Naive B cell (primary cell): ENCODE measurements at places on chromosomes 6 and 20. TPM values are rescaled to one million over a fixed set of nuclear protein-coding genes. Genes with fewer than 3 reads are reported as not detected.
A peak's percentile ranks its signal among the peaks of the same experiment; 100 is the strongest.

TPD52L1 gene
- polyA plus RNA-seq = not detected

DNA sequence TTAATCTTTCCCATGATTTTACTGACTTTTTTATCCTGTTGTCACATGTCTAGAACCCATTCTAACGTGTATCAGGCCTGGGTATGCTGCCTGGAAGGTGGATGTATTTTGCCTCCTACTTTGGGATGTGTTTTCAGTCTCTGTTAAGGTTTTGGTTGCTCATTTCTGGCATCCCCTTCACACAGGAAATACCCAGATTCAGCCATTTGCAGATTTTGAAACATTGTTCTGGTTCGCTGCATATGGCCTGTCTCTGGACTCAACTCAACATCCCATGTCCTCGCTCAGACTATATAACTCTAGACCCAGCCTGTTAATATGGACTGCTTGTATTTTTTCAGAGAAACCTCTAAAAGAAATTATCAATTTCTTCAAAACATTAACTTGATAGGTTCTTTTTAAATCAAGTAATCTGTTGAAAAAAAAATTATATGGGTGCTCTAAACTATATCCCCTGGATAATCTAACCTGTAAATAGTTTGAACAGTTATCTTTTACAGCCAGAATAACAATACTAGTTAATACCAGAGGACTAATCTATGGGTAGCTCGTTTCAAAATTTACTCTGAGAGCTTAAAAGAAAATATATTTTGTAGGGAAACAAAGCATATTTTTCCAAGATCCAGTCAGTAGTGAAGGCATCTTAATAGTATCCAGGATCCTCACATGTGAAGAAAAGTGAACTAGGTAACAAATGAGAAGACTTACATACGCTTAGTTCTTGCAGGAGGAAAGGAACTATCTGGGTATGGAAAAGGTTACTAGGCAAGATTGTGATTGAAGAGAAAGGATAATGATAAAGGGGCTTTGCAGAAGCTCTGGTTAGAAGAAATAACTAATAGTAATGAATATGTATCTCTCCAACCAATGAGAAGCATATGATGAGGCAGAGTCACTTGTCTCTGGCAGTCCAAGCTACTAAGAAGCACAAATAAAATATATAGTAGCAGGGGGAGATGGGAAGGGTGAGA lies 23.4 kb upstream of the HLA-DQB1 start:
- peak overlapping the region; percentile 55 for H3K4me3 ChIP-seq
- H3K4me1 ChIP-seq = peaks cover 52% of the 10 kb centered on the region
- H3K36me3 ChIP-seq = peaks cover 7% of the 10 kb centered on the region
- peak; percentile 75 for DNase-seq

DNA sequence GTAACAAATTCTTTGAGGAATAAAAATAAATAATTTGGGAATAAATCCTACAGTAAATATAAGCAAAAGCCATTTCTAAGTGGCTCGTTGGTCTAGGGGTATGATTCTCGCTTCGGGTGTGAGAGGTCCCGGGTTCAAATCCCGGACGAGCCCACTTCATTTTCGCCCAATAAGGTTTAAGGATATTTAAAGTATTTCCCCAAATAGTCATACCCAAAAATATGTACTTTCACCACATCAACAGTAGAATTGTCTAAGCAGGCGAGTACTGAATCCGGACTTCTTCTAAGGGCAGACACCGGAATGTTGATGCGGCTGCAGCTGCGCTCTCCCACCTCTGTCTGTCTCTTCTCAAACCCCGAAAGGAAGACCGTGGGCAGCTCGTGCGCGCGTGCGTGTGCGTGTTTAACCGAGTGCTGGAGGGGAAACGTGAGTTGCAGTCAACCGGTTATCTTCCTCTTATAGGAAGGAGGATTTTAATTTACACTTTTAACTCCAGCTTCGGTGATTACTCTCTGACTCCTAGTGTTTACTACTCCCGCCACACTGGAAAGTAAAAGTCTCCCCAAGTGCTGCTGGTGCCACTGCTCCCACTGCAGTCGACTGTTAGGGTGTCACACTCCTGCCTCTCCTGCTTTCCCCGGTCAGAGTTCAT lies 155.7 kb upstream of the PRSS16 start:
- peaks cover 13% of the 10 kb centered on the region for H3K4me1 ChIP-seq
- no peak overlapping the region for H3K4me3 ChIP-seq
- H3K36me3 ChIP-seq = peaks cover 9% of the 10 kb centered on the region

DNA sequence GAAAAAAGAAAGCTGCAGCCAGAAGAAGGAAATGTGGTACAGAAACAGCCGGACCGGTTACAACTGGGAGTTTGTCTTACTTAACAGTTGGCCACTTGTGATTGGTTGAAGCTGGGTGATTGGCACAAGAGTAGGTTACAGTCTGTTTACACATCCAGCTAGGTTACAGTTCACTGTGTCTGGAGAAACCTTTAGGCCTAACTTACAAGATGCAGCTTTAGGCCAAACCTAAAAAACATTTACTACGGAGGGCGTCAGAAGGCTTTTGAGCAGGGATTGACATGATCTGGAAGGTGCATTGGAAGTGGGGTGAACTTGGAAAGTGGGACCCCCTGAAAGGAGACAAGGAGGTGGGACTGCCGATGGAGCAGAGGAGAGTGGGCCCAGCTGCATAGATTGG lies 122.3 kb downstream of the BANF2 start:
- peaks cover 5% of the 10 kb centered on the region for H3K36me3 ChIP-seq
- H3K4me3 ChIP-seq = no peak overlapping the region
- H3K4me1 ChIP-seq = peaks cover 23% of the 10 kb centered on the region
- peaks cover 7% of the 10 kb centered on the region for H3K27me3 ChIP-seq
- no peak for DNase-seq
- peak overlapping the region; percentile 44 for H3K27ac ChIP-seq

GRCh38 chr20:18224968-18225568 lies 63.3 kb upstream of the ZNF133 start:
- H3K4me3 ChIP-seq = no peak overlapping the region
- H3K27me3 ChIP-seq = peaks cover 12% of the 10 kb centered on the region
